ENCODE measurements at places on chromosomes 12 and 14. TPM values are rescaled to one million over a fixed set of nuclear protein-coding genes. Genes with fewer than 3 reads are reported as not detected.

The ACTR10 gene
- total RNA-seq = 98.6 TPM

The SRRM4 gene
- not detected for total RNA-seq

GRCh38 chr14:31241450-31242114 is 34.0 kb upstream of the HECTD1 start:
- peak overlapping the region; percentile 42 for H3K27ac ChIP-seq
- peaks cover 11% of the 10 kb centered on the region for H3K4me1 ChIP-seq
- H3K36me3 ChIP-seq = no peaks in the 10 kb centered on the region
- H3K4me3 ChIP-seq = peak overlapping the region; percentile 27

- no peaks in the 10 kb centered on the region for H3K36me3 ChIP-seq
- H3K4me1 ChIP-seq = peaks cover 5% of the 10 kb centered on the region
- no peak for DNase-seq
- no peak overlapping the region for H3K27ac ChIP-seq
Observed at GRCh38 chr12:117073611-117074010, 25.6 kb downstream of the TESC start.

The INSM2 gene
- total RNA-seq = not detected

- H3K36me3 ChIP-seq = no peaks in the 10 kb centered on the region
- H3K4me1 ChIP-seq = peaks cover 69% of the 10 kb centered on the region
- peak overlapping the region; percentile 61 for H3K27ac ChIP-seq
- no peak for DNase-seq
- no peak overlapping the region for H3K4me3 ChIP-seq
Observed at GRCh38 chr14:100018482-100018881, 46.7 kb upstream of the EVL start.

DNA sequence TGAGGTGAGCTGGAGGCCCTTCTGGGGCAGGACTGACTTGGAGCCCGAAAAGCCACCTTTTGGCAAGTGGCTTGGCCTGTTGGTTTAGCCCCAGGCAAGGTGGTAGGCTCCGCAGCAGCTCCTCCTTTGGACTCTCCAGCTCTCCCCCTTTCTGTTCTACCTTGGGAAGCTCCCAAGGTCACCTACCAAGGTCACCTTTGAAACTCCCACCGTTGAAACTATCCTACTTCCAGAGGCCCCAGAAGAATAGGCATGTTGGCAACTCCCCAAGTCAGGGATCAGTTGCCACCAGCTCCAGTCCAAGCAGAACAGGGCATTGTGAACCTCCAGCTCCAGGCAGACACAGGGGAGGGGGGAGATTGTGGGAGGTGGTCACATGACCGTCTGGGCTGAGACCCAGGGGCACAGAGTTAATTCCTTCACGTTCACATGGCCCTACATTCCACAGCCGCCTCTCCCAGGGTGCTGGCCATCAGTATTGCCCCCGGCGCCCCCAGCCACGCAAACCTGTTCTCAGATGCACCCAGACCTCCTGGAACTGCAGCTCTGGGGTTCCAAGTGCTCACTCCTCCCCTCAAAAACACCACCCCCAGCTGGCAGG is 14.4 kb downstream of the IRF2BPL start:
- H3K4me1 ChIP-seq = peaks cover 36% of the 10 kb centered on the region
- H3K4me3 ChIP-seq = no peak overlapping the region
- peak overlapping the region; percentile 84 for H3K27ac ChIP-seq
- no peaks in the 10 kb centered on the region for H3K27me3 ChIP-seq
- H3K36me3 ChIP-seq = no peaks in the 10 kb centered on the region
- no peak for DNase-seq

The KERA gene
- total RNA-seq = not detected

The EPS8 gene
- total RNA-seq = 114 TPM

The WNT5B gene
- total RNA-seq = 74.4 TPM

DNA sequence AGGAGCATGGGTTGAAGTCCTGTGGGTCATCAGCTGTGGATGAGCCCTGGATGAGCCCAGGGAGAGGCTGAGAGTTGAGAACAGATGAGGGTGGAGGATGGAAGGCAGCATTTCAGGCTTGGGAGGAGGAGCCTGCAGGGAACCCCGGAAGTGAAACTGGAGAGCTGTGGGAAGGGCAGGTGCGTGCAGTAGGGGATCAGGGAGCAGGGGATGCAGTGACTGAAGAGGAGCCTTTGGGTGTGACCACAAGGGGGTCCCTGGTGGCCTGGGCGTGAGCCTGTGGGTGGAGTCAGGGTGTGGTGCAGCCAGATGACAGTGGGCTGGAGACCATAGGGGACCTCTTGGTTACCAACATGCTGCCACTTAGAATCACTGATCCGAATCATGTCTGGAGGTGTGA is 115.5 kb downstream of the PAPOLA start:
- H3K4me3 ChIP-seq = no peak overlapping the region
- no peak overlapping the region for H3K27ac ChIP-seq
- no peak for DNase-seq
- peaks cover 27% of the 10 kb centered on the region for H3K27me3 ChIP-seq
- no peaks in the 10 kb centered on the region for H3K36me3 ChIP-seq

- DNase-seq = no peak
- H3K4me1 ChIP-seq = peaks cover 9% of the 10 kb centered on the region
- no peaks in the 10 kb centered on the region for H3K36me3 ChIP-seq
- H3K27me3 ChIP-seq = no peaks in the 10 kb centered on the region
- H3K27ac ChIP-seq = no peak overlapping the region
Observed at GRCh38 chr12:72509891-72510290, 237.7 kb downstream of the TRHDE start.

The RFX4 gene
- total RNA-seq = not detected

GRCh38 chr12:113973109-113973904 is 7.2 kb upstream of the RBM19 start:
- peaks cover 56% of the 10 kb centered on the region for H3K27me3 ChIP-seq
- no peaks in the 10 kb centered on the region for H3K36me3 ChIP-seq

The IKBIP gene
- total RNA-seq = 66.8 TPM

The ARHGAP9 gene
- total RNA-seq = not detected

The HCAR3 gene
- not detected for total RNA-seq

DNA sequence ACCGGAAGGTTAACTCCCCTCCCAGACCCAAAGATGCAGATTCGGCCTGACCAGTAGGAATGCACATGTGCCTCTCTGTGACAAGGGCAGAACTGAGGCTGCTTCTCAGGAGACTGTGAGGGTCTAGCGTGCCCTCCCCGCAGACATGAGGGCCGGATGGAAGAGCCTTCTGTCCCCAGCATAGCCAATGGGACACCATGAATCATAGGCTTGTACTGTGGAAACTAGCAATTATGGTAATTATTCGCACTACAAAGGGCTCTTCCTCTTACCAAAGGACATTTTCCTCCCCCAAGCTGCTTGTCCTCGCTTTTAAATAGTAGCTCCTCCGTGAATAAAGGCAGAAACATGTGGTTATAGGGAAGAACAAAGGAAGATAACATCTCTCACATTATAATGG is 6.2 kb downstream of the COA8 start:
- H3K4me3 ChIP-seq = no peak overlapping the region
- no peaks in the 10 kb centered on the region for H3K27me3 ChIP-seq

- H3K4me3 ChIP-seq = no peak overlapping the region
- no peak for DNase-seq
- peaks cover 40% of the 10 kb centered on the region for H3K4me1 ChIP-seq
- no peak overlapping the region for H3K27ac ChIP-seq
- no peaks in the 10 kb centered on the region for H3K36me3 ChIP-seq
- no peaks in the 10 kb centered on the region for H3K27me3 ChIP-seq
Observed at GRCh38 chr14:32494609-32495434, 165.7 kb downstream of the AKAP6 start.

DNA sequence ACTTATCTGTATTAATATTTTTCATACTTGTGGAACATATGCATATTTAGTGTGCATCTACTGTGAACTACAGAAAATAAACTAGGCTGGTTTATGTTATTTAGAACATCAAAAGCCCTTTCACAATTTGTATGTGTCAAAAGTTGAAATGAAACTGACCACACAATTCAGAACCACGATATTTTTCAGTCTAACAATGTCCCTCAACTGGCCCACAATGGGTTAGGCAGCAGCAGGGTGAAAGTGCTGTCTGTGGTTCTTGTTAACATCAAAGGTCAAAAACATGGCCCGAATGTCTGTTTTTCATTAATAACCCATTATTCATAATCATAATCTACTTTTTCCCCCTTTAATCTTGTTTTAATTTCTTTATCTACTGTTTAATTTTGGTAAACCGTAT is 559.9 kb upstream of the ATP2B1 start:
- H3K4me1 ChIP-seq = no peaks in the 10 kb centered on the region
- H3K36me3 ChIP-seq = no peaks in the 10 kb centered on the region
- no peaks in the 10 kb centered on the region for H3K27me3 ChIP-seq
- DNase-seq = no peak
- H3K27ac ChIP-seq = no peak overlapping the region

The DPY19L2 gene
- total RNA-seq = 6.7 TPM

The RAB5B gene
- 105 TPM for total RNA-seq

DNA sequence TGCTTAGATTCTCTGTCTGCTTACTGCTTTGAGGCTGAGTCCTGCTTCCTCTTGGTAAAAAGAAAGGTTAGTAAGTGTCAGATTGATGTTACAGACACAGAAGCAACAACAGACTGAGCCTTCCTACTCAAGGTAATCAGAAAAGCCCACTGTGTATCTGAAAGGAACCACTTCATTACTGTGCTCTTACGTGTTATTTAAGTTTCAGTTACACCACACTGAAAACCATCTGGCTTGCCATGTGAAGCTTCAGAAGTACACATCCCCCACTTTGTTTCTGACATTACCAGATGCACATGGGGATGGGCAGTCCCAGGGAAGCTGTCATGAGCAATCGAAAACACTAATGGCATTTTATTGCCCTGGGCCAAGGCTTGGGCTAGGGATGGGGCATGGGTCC is 1290.1 kb downstream of the AACS start:
- no peaks in the 10 kb centered on the region for H3K4me1 ChIP-seq
- no peaks in the 10 kb centered on the region for H3K36me3 ChIP-seq
- no peak for DNase-seq

DNA sequence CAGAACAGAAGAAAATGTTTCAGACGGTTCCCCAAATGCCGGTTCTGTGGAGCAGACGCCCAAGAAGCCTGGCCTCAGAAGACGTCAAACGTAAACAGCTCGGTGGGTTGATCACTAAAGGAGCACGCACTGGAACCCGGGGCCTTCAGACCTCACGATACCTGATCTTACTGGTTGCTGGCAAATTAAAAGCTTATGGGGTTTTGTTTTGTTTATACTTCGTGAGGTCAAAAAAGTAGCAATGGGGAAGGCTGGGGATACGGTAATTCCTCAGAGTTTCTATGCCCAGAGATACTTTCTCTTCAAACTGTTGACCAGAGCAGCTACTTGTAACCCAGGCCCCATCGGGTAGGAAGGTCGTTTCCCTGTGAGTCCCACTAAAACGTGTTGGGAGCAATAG is 1.7 kb downstream of the CDKN1B start:
- DNase-seq = no peak
- H3K4me1 ChIP-seq = peaks cover 74% of the 10 kb centered on the region
- H3K27me3 ChIP-seq = no peaks in the 10 kb centered on the region
- peak overlapping the region; percentile 99 for H3K4me3 ChIP-seq
- H3K27ac ChIP-seq = peak overlapping the region; percentile 99
- H3K36me3 ChIP-seq = peaks cover 22% of the 10 kb centered on the region

All from chondrocyte (in vitro differentiated cells).